ENCODE measurements at places on chromosomes 11 and 22.

GRCh38 chr11:11313902-11314692, 39.0 kb downstream of the CSNK2A3 start:
- no peak for DNase-seq

DNA sequence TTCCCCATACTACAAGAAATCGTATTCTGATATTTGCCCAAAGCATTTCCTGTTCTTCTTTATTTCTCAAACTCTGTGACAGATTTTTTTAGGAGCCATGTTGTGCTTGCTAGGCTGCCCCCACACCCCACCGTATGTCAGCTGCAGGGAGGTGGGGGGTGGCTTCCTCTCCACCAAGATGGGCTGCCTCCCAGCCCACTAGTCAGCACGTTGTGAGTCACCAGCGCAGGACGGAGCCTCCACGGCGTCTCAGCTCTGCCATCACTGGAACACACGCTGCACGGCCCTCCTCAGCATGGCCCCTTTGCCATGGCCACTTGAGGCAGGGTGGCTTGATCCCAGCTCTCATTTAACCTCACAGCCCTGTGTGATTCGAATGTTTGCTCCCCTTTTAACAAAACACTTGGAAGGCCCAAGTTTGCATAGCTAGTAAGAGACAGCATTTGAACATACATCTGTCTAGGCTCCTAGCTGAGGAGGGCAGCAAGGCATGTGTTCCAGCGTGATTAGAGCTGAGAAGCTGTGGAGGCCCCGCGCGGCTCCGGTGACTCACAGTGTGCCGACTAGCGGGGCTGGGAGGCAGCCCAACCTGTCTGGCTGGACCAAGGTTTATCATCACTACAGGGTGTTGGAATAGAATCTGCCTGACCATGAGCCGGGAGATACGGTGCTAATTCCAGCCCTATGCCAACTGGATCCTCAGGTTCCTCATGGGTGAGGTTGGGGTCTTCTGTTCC, 180.7 kb upstream of the NCAM1 start:
- DNase-seq = no peak

DNA sequence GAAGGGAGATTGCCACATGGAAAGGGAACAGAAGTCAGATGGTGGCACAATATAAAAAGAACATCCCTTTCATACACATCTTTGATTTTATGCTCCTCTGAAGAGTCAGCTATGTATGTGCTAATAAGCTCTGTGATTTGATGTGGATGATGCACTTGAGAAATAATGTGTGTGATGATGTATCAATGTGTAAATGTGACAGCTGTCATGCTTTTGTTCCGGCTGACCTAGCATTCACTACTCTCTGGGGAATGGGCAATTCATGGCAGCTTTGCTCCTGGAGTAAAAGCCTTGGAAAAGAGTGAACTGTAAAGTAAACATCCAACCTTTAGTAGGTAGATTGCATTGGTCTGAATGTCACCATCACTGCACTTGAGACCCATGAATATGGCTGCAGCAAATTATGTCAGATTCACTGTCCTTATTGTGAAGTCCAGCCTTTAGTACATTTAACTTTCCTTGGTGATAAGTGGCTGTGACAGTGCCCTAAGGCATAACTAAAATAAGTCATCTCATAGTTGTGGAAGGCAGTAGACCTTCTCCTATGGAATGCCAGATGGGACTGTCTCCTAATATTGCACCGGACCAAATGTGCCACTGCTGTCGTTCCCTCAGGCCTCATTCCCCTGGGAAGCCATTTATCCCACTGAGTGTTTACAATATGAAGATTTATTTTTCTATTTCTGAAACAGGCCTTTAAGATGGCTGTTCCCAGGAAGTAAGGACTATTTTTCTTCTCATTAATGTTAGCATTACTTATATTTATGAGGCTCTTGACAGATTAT, 178.2 kb upstream of the CCDC90B start:
- DNase-seq = no peak

GRCh38 chr11:121358760-121359159, 66.2 kb downstream of the SC5D start:
- no peak for DNase-seq

DNA sequence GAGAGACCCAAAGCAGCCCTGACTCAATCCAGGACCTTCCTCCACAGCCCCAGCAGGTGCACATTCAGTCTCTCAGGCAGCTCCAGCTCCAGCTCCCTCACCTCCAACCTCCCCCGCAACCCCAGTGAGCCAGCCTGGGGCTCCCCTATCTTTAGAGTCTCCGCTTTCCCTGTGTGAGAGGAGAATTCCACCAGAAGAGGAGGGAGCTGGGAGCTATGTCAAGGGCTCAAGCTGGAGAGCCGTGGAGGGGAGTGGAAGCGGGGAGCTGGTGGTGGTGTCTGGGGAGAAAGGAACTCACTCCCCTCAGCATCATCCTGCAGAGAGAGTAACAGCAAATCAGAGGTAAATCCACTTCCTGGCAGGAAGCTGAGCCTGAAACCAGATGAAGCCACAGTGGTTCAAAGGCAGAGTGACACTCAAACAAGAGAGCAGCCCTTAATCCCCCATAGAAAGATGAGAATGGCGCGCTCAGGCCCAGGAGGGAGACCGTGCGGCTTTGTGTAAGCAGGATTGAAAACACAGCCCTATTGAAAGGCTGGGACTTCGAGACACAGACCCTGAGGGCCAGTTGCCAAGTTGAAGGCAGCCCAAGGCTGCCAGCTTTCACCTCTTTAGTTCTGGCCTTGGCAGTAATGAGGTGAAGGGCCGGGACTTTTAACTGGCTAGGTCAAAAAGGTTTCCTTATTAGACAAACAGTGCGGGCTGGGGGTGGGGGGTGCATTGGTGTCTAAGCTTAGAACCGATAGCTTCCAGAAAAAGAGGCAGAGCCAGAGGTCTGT, 21.4 kb upstream of the CDON start:
- peak; percentile 49 for DNase-seq

DNA sequence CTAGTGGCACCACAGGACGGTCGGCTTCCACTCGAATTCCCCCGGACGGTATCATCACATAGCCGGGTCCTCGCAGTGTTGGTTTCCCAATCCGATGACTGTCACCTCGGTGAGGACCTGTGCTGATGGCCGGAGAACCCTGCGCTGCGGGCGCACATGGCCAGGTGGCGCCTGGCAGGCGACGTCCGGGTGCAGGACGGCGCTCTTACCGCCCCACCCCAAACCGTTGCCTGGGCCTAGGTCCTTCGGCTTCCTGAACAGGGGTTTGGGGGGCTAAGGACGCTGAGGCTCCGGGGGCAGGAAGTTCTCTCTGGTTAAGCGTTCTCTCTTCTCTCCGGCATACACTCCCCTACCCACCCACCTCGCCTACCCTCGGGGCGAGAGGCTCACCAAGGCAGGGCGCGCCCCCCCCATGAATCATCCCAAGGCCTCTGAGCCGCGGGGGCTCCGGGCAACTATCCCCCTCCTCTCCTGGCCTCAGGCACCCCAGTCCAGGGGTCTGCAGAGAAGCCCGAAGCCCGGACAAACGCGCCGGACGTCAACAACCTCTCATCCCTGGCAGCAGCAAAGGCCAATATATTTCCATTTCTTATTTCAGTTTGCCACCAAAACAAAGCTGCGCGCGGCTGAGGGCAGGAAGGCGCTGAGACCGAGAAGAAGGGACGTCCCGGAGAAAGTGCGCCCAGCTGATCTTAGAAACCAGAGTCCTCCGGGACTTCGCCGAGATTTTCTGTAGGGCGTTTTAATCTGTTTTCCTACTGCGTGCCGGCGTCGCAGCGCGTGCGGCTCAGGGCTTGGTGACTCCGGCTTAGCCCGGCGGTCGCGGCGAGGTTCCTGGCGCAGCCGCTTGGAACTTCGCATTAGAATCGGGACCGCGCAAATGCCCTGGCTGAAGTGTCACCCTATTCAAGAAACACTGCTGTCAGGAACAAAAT, 5.6 kb downstream of the ALX4 start:
- DNase-seq = no peak

DNA sequence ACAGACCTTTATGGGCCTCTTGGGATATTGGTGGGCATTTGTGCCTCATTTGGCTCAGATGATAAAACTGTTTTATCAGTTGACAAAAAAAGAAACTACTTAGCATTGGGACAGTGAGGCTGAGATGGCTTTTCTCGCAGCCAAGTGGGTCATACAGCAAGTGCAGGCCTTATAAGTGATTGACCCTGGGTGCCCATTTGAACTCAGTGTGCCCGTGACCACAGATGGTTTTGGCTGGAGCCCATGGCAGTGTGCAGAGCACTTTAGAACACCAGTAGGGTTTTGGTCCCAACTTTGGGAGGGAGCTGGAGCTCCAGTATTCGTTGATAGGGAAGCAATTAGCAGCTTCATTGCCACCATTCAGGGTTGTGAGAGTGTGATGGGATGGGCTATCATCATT, 404.5 kb upstream of the LARGE1 start:
- no peak for DNase-seq

- DNase-seq = no peak
Observed at GRCh38 chr11:30583476-30584280, 2.5 kb downstream of the MPPED2 start.

DNA sequence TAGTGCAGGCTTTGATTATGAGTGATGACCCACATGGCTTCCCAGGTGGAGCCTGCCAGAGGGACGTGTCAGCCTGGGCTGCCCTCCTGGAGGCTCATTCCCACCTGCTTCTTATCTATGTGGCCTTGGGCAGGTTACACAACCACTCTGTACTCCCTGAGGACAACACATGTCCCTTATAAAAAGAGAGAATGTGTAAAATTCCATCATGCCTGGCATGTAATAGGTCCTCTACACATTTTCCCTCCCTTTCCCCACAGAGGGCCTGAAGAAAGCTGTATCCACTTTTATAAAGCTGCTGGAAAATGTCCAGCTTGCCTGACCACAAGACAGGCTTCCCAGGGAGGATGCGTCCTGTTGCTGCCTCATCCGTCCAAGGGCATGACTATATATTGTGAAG, 55.0 kb upstream of the VSTM5 start:
- DNase-seq = no peak

DNA sequence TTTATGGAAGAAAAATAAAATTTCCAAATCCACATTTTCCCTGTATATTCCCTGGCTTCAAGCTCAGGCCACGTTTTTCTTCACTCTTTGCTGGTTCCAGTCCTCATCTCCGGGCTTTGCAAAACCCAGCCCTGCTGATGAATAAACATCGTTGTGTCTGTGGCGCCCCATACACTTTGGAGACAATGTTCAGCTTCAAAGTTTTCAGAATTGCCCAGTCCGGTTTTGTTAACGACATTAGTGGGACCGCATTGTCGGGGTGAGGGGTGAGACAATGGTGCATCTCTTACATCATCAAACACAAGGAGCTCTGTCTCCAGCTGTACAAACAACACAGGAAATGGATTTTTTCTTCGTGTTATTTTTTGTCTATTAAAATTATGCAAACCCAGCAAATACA, 53.4 kb upstream of the HTATIP2 start:
- no peak for DNase-seq

GRCh38 chr22:28952857-28953256, 69.5 kb downstream of the ZNRF3 start:
- no peak for DNase-seq

DNA sequence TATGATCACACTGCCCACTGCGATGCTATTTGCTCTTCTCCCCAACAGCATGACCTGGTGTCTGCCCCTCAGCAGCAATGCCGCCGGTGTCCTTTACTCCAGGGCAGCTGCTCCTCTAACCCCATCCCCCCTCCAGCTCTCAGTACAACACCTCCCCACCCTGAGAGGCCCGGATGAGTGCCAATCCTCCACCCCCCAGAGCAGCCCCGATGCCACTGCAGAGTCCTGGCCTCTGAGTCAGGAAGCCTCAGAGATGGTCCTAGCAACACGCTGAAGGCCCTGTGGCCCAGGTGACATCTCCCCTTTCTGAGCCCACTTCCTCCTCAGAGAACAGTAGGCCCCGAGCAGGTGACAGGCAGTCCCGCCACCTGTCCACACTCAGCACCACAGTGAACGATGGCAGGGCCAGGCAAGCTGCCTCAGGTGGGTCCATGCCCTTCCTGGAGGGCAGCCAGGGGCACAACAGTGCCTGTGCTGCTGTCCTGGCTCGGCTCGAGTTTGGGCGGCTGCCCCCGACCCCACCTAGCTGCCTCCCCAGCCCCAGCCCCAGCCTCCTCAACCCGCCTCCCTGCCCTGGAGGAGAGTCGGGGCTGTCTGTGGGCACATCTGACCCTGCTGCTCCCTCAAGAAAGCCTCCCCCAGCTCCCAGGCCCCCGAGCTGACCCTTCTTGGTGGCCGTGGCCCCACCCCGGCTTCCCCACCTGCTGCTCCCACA, 3.9 kb upstream of the NDUFS8 start:
- no peak for DNase-seq

- peak; percentile 69 for DNase-seq
Observed at GRCh38 chr11:65639623-65640482, 2.0 kb downstream of the SIPA1 start.

DNA sequence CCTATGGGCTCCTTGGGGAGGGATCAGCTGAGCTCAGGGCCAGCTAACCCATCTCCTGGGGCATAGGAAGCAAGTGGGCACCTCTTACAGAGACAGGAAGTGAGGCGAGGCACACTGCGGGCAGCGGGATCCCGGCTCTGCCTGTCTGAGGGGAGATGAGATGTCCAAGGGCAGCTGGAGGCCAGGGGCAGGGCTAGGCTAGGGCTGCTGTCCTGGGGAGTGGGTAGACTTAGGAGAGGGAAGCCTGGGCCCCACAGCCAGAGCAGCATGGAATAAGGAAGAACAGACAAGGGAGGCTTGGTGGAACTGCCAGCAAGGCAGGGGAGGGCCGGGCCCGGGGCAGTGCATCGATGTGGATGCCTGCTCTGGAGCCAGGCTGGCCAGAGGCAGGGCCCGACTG, 76.3 kb downstream of the MORC2 start:
- DNase-seq = peak; percentile 15

GRCh38 chr11:59542142-59542810, 30.9 kb downstream of the OR4D9 start:
- no peak for DNase-seq

DNA sequence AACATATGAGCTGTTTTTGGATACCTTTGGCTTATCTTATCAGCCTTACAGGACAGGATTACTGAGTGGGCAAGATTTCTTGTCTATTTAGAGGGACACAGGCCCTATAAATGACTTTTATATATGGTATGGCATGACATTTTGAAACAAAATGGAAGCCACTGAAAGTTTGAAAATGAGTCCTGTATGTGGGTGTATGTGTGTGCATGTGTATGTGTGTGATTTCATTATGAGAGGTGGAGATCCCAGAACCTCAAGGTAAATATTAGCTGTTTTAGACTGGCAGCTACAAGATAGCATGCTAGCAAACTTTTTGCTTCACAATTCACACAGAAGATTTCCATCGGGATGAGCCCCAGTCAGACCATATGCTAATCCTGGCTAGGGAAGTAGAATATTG, 970.5 kb upstream of the CCDC90B start:
- no peak for DNase-seq
